Stomach (tissue), 19 donors: ENCODE measurements at places on chromosomes 2 and 18. TPM values are rescaled to one million over a fixed set of nuclear protein-coding genes. Genes with fewer than 3 reads are reported as not detected.

GCG gene
- total RNA-seq = not detected

COLEC11 gene
- not detected for total RNA-seq

COL6A3 gene
- 105 TPM for total RNA-seq

MOCOS gene
- total RNA-seq = 1.5 TPM

ITGB6 gene
- 27.1 TPM for total RNA-seq

REEP1 gene
- 19.3 TPM for total RNA-seq

SLC23A3 gene
- 0.58 TPM for total RNA-seq

TRABD2A gene
- 0.29 TPM for total RNA-seq

DNA sequence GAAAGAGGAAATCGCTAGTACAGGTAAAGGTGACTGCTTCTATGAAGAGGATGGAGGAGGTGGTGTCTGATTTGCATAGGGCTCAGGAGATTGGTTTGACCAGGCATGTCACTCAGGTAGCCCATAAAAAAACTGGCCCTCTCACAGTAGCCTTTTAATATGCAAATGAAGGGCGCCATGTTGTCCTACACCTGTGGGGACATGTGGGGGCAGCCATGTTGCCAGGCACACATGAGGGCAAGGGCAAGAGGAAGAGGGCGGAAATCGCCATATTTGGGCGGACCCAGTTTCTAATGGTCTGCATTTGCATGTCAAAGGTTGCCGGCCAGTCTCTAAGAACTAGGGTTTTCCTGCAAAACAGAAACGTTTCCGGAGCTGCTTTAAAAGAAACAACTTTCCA, 1330.6 kb downstream of the DSC3 start:
- no peak for DNase-seq

GRCh38 chr2:46256563-46257142, 40.6 kb upstream of the EPAS1 start:
- no peak for DNase-seq

GRCh38 chr2:241891315-241891987, 21.9 kb downstream of the RTP5 start:
- DNase-seq = no peak

- DNase-seq = no peak
Measured at GRCh38 chr2:233063976-233064411, 3.9 kb downstream of the INPP5D start.

DNA sequence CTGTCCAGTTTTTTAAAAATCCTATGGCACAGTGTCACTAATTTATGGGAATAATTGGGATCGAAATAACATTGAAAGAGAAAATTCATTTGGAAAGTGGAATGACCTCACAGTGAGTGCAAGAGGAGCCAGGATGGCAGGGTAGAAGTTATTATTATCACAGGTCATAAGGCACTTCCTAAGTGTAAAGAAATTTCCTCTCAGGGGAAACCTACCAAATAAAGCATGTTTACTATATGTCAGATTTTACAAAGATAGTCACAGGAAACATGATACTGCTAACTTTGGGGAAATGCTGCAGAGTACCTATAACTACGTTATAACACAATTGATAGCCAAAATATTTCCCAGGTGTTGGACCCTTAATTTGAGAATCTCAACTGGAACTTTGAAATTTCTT, 226.3 kb upstream of the SMAD7 start:
- no peak for DNase-seq

DNA sequence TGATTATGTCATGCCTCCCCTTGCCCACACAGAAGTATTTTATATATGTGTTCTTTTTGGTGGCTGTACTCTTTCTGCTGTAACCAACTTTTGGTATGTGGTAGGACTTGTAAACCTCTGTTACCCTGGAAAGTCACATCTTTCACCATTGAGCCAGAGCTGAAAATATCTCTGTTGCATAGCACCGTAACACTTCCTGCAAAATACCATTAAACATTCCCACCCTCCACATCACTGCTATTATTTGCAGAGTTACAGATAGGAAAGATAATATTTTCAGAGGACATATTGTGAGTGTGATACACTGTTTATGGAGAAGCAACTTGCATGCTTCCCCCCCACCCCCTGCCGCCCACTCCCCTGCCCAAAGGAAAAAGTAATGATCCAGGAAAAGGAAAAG, 44.8 kb downstream of the CAB39 start:
- DNase-seq = no peak

DNA sequence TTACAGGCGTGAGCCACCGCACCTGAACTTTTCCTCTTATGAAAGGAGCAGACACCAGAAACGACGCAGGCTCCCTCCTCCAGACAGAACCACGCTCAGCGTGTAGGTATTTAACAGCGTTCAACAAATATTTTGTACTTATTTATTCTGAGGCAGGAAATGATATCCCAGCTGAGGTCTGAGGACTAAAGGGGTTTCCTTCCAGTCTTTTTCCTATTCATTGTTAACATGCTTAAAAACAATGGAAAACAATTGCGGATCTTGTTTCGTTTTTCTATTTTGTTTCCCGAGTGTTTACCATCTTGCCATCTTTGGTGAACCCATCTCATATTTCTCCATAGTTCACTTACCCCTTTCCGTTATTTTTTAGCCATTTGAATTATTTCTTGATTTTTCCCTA, 43.7 kb upstream of the FOSL2 start:
- DNase-seq = no peak

DNA sequence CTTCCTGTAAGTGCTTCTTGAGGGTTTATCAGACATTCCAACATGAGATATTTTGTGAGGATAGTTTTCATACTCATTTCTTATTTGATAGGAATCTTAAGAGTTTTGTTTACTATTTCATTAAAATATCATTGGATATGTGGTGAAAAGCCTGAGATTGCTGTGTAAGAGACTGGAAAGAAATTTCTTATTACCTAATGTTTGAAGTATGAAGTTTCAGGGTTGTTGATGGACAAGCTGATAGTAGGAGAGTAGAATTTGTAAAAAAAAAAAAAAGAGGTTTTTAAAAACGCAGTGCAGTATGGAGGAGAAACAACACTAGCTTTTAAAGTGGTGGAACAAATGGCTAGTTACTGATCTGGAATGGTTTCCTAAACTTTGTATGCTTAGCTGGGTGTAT, 7.7 kb downstream of the EPB41L5 start:
- DNase-seq = no peak

DNA sequence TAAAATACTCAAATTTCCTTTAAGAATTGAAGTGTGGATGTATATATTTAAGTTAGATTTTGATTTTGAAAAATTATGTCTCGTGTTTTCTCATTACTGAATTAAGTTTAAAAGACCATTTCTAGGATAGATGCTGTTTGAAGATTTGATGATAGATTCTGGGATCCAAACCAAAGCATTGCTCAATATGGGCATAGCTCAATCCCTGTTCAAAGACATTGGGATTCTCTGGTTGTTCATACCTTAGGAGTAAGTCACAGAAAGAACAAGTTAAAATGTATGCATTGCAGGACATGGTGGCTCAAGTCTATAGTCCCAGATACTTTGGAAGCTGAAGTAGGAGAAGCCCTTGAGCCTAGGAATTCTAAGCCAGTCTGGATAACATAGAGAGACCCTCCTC, 622.3 kb downstream of the ADCYAP1 start:
- no peak for DNase-seq

DNA sequence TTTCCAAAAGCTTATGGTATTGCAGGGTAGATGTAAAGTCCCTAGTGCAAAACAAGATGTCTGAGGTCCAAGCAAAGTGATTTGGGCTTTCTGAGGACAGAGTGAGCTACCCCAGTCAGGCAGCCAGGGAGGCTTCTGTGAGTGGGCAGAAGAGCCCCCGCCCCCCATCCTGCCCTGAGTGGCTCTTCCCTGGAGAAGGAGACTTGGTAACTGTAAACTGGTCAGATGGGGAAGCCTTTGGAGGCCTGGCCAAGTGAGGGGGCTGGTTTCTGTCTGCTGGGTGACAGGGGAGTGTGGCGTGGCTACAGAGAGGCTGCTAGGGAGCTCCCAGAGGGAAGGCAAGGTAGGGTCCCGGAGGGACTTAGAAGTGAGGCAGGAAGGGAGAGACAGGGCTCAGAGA, 181.3 kb upstream of the HAAO start:
- no peak for DNase-seq

DNA sequence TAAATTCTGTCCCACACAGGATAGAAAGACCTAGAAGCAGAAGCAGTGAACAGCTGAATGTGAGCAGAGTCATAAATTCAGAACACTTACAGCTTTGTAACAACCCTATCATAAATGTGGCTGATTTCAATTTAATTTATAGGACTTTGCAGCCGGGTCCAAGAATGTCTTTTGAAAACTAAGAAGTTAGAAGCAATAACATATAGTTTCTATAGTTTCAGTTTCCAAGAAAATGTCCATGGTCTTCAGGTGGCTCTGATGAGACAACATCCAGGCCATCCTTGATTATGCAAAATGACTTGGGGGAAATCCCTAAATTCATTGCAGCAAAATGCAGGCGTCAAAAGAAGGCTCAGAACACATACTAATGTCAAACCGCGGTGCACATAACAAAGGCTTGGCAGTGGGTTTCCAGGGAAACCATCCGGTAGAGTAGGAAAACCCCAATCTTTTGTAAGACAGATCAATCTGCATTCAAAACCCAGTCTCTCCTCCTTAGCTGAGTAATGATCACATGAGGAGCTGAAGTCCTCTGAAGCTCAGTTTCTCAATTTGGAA, 442.2 kb upstream of the ID2 start:
- no peak for DNase-seq

DNA sequence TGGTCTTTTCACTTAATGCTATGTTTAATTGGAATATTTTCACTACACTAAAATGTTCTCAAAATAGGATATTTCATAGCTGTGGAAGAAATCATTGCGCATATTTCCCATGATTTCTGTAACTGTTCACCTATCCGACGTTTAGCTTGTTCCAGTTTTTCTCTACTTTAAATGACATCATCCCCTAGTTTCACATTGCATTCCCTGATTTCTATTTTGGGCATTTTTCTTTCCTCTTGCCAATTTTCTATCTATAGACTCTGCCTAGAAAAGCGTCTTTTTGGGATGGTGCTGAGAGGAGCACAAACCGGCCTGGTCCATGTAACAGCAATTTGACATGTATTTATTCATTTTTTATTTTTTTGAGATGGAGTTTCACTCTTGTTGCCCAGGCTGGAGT, 163.4 kb downstream of the SH3RF3 start:
- DNase-seq = no peak
